Foreskin keratinocyte (primary cell): ENCODE measurements at places on chromosomes 16 and 17. TPM values are rescaled to one million over a fixed set of nuclear protein-coding genes. Genes with fewer than 3 reads are reported as not detected.

Gene WNK4
- polyA plus RNA-seq: 0.23 and 0.25 TPM in 2 replicates

Gene MAP2K6
- polyA plus RNA-seq: 0.22 and 0.58 TPM in 2 replicates

Gene PIMREG
- polyA plus RNA-seq: 21.8 and 31.0 TPM in 2 replicates

Gene ST6GALNAC2
- 21.4 and 31.8 TPM in 2 replicates for polyA plus RNA-seq

Gene HASPIN
- 2.8 and 4.1 TPM in 2 replicates for polyA plus RNA-seq

GRCh38 chr17:75277664-75278071, 6.6 kb upstream of the MIF4GD start:
- no peak for DNase-seq

DNA sequence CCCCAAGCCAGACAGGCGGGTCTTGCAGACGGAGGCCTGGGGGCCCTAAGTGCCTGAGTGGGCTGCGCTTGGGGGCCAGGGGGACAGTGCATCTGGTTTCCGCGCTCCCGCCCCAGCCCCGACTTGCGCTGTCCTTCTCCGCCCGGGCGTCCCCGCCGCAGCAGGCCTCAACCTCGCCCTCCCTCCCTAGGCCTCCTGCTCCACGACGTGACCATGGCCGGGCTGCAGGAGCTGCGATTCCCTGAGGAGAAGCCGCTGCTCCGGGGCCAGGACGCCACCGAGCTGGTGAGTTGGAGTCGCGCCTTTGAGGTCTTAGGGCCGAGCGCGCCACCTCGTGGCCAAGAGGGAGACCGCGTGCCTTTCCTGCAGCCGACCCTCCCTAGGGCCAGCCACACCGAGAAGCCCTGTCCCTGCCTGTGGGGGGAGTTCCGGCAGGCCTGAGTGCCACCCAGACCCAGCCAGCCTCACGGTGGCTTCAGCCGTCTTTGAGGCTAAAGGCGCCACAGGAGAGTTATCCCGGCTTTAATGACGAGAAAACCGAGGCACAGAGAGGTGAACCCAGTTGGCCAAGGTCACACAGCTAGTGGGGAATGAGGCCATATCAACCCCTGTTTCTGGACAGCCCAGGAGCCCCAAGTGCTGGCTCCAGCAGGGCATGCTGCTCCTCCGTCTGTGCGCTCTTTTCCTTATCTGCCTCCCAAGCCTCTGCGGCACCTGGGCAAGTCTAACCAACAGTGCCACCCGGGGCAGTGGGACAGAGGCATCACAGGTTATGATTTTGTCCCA, 12.2 kb upstream of the NDRG4 start:
- DNase-seq: no peak

DNA sequence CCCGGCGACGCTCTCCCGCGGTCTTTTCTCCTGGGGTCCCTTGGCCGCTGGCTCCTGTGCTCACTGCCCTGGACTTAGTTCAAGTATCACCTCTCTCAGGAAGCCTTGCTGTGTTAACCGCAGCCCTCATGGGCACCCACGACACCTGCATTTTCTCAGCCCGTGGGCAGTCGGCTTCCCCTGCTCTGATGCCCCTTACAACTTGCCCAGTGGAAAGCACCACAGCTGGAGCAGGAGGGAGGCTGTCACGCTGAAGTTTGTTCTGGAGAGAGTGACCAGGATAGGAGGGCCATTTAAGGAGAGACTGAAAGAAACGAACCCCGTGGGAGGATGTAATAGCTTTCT, 395 bp downstream of the STXBP4 start:
- DNase-seq: no peak

- peak; percentile 38 for DNase-seq
Observed at GRCh38 chr17:8997994-8998628, 23.2 kb upstream of the NTN1 start.

- no peak for DNase-seq
Observed at GRCh38 chr17:39134878-39135277, 16.6 kb downstream of the PLXDC1 start.

- no peak for DNase-seq
Observed at GRCh38 chr17:38735161-38735997, 5.2 kb downstream of the CISD3 start.

DNA sequence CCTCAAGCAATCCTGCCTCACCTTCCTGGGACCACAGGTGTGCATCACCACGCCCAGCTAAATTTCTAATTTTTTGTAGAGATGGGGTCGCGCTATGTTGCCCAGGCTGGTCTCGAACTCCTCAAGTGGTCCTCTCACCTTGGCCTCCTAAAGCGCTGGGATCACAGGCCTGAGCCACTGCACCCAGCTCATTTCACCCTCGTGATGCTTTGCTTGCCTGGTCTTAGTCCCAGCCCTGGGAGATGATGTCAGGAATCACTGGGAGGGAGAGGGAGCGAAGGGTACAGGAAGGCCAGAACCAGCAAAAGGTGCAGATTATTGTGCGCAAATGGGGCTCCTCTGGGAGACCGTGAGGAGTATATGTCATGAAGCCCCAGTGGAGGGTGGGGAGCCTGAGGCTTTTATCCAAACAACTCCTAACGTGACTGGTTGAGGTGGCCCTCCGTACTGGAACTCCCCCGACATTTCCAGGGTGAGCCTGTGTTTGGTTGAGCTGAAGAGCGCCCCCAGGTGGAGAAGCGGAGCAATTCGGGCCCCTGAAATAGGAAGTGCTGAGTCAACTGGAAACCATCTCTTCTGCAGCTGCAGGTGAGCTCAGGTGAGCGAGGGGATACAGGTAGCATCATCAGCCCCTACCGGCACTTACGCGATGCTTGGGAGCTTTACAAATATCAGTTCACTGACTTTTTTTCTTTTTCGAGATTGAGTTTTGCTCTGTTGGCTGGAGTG, 41.2 kb upstream of the HAPSTR1 start:
- peak; percentile 24 for DNase-seq

GRCh38 chr17:63842173-63842539, 329 bp downstream of the SMARCD2 start:
- DNase-seq: no peak

- no peak for DNase-seq
Observed at GRCh38 chr17:74749279-74750038, 1.0 kb downstream of the NHERF1 start.
